ENCODE measurements at places on chromosomes 16 and 17.

- DNase-seq: no peak
Observed at GRCh38 chr16:78516006-78516736, 416.7 kb downstream of the WWOX start.

DNA sequence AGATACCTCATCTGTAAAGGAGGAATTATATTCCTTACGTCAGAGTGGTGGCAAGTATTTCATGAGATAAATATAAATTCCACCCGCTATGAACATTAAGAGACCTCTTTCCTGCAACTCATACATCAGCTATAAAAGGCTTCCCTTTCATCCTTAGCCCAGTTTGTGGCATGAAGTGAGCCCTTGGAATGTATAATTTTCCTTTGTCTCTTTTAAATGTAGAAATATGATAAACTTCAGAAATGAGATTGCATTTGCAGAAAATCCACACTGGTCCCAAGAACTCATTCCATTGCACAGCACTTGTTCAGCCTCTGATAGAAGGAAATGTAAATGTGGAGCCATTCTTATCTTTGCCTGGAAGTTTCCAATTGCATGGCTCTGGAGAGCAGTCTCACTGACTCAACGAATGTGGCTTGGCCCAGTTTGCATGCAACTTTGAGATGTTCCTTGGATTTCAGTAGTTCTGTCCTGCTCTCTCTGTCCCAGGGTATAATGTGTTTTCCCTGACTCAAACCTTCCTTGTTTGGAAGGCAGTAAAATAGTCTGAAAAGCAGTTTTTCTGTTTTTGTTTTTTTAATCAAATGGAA lies 746.4 kb downstream of the CDH11 start:
- DNase-seq: no peak

DNA sequence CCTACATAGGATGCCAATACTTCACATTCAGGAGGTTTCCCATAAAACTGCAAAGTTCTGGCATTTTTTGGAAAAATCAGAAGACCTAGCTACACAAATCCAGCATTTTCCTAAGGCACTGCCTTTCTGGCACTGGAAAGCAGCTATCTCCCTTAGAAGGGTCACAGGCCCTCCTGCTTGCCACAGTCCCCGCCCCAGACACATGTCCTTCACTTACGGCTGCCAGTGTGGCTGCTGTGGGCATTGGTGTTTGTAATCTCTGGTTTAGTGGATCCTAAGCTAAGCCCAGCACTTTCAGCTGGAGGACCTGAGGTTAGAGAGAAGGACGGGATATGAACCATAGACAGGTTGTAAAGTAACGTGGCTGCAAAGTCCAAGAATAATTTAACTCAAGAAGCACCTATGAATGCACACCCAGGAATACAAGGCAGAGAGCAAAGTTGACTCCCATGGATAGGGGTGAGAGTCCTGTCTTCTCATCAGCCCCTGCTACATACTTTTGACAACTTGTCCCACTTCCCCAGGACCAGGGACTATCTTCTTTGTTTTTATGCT lies 100.0 kb downstream of the XYLT1 start:
- no peak for DNase-seq

GRCh38 chr17:10031127-10031526 lies 126.1 kb upstream of the RCVRN start:
- no peak for DNase-seq

DNA sequence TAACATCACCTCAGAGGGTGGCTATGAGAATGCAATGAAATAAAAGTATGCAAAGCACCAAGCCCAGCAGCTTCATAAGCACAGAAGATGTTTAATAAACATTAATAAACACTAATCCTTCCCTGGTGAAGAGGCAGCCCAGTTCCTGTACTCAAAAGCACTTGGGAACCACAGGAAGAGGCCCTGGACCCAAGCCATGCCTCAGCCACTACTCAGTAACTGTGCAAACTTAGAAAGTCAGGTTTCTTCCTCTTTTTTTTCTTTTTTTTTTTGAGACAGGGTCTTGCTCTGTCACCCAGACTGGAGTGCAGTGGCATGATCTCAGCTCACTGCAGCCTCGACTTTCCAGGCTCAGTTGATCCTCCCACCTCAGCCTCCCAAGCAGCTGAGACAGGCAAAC lies 5.3 kb downstream of the ARHGAP17 start:
- DNase-seq: no peak

GRCh38 chr17:73459980-73460379 lies 148.2 kb upstream of the CDC42EP4 start:
- no peak for DNase-seq

DNA sequence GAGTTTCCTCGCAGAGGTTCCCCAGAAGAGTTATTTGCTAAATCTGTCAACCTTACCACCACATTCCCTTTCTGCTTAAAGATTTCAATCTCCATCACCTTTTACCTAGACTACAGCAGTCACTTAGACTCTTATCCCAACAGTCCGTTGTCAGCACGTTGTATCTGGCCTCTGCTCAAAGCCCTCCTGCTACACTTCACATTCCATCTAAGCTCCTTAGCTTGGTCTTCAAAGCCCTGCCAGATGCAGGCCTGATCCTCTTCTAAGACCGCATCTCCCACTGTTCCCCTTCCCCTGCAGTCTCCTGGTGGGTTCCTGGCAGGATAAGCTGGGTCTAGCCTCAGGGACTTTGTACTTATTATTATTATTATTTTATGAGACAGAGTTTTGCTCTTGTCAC lies 10.3 kb upstream of the SRCAP start:
- no peak for DNase-seq

- DNase-seq: peak; percentile 92
Observed at GRCh38 chr17:1617620-1618174, 10.9 kb downstream of the SLC43A2 start.

DNA sequence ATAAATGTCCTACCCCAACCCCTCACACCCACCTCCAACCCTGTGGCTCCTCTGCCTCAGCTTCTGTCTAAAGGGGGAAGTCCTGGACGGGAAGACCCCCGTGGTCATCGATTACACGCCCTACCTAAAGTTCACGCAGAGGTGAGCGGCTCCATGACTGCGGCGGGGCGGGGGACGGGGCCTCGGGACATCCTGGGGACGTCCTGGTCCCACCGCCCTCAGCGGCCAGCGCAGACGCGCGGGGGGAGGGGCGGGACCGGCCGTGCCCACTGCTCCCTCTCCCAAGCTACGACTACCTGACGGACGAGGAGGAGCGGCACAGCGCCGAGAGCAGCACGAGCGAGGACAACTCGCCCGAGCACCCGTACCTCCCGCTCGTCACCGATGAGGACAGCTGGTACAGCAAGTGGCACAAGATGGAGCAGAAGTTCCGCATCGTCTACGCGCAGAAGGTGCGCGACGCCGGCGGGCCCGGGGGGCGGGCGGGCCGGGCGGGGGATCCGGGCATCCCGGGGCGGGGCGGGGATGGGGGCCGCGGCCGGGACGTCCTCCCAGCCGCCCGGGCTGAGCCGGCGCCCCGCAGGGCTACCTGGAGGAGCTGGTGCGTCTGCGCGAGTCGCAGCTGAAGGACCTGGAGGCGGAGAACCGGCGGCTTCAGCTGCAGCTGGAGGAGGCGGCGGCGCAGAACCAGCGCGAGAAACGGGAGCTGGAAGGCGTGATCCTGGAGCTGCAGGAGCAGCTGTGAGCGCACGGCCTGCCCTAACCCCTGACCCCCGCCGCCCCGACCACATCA lies 6.7 kb downstream of the RUNDC3A start:
- DNase-seq: peak; percentile 44

DNA sequence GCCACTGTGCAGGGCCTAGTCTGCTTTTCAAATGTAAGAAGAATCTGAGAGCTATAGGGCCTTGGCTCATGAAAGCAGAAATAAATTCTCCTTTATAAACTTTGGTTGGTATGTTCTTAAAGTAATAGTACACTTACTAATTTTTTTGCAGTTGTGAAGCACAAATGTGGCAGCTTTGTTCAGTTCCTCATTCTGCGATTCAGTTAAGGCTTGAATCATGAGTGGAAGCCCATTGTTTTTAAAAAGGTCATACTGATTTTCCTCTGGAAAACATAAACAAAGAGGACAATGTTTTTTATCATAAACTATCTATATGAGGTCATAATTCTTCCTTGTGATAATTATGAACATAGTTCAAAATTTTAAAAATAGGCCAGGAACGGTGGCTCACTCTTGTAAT lies 23.6 kb upstream of the DYNC1LI2 start:
- DNase-seq: no peak

- no peak for DNase-seq
Observed at GRCh38 chr16:72976438-72977064, 71.4 kb downstream of the ZFHX3 start.

DNA sequence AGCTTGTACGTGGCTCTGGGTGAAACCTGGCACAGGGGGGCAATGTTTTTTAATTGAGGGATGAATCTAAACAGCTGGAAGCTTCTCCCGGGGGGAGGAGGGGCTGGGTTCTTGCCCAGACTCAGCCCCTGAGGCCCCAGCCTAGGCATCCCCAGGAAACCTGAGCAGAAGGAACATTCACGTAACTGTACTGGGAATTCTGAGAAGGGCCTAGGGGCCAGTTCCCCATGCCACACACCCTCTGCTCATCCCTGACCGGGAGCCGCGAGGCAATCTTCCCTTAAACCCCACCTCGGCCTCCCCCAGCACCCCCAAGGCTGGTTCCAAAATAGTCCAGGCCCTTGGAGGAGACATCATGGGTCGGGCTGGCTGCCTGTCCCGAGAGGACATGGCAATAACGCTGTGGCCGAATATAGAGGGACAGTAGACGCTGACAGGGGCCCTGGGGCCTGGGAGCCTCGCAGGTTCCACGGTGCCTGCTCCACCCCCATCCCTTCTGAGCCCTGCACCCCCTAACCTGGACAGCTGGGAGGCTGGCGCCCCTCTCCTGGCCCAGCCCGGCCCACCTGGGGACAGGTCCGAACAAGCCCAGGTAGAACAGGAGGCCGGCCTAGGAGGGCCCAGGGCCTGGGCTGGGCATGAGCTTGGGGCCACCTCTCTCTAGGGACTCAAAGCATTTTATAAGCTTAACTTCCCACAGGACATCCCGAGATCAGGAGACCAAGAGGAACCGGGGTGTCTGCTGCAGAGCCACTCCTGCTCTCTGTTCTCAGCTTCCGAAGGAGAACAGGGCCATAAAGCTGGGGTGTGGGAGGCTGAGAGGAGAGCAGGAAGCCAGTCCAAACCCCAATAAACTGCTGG lies 83.2 kb upstream of the TOB1 start:
- no peak for DNase-seq

- peak; percentile 78 for DNase-seq
Observed at GRCh38 chr17:80263253-80264204, 2.9 kb downstream of the RNF213 start.

- no peak for DNase-seq
Observed at GRCh38 chr17:17540935-17541639, 44.9 kb upstream of the RASD1 start.

- no peak for DNase-seq
Observed at GRCh38 chr16:11470676-11471415, 115.9 kb downstream of the LITAF start.

DNA sequence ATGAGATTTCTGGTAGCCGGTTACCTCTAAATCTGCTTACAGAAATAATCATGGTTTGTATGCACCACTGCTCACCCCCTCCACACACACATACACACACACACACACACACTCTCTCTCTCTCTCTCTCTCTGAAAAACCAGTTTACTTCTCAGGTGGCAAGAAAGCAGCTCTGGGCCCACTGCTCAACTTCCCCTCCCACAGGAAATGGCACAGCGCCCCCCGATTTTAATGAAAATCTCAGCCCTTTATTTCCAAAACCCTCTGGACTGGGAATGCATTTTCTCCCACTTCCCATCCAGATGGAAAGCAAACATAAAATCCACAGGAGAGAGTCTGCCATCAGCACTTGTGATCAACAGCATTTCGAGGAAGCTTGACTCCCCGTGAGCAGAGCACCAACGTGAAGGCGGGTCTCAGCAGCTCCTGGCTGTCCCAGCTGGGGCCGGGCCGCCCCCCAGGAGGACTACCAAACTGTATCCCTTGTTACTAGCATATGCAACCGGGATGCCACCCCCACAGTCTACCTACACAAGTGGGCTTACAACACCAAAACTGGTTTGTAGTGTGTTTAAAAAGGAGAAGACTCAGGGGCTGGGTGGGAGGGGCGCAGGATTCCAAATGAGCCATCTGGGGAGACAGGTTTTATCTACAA lies 121.1 kb downstream of the SLC39A11 start:
- DNase-seq: no peak

- no peak for DNase-seq
Observed at GRCh38 chr17:52207796-52208195, 49.3 kb upstream of the CA10 start.

DNA sequence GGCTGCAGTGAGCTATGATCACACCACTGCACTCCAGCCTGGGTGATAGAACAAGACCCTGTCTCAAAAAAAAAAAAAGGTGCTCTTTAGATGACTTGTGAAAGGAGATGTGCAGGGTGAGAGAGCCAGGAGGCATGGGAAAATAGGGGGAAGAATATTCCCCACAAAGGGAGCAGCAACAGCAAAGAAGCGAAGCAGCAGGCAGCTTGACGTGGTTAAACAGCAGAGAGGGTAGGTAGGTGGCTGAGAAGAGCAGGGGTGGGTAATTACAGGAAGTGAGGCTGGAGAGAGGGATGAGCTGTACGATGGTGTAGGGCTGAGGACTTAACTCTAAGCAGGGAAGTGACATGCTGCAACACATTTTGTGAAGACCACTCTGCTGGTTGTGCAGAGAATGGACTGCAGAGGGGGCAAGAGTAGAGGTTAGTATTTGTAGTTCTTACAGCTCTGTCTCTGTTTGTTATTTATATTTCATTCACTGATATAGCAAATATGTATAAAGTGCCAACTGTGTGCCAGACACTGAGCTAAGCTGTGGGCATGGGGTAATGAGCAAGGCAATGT lies 1.6 kb downstream of the HEATR3 start:
- peak; percentile 37 for DNase-seq

- DNase-seq: no peak
Observed at GRCh38 chr16:85724936-85725335, 26.0 kb downstream of the C16orf74 start.

DNA sequence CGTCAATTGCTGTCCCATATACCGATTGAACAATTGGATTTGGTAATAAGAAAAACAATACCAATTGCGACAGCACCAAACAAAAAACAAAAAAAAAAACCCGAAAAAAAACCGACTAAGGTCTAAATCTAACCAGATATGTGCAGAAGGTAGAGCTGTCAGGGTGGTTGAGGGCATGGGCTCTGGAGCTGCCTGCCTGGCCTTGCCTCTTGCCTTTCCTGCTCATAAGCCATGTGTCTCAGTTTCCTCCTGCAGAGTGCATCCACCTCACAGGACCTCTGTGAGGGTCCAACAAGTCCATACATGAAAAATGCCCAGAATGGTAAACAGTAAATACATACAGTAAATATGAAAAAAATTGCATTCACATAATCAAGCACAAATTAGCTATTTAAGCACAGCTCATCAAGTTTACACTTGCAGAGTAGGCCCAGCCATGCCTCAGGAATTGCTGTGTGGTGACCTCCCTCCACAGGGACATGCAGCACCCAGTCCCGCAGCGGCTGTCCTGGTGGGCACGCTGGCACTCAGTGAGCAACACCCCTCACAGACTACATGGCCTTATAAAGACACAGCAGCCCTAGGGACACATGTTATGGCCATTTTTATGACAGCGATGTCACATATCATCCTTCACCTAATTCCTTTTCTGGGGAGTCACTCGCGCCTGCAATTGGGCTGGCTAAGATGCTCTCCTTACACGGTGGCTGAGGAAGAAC lies 17.9 kb downstream of the TBC1D28 start:
- no peak for DNase-seq

GRCh38 chr17:60318326-60318725 lies 73.6 kb downstream of the USP32 start:
- no peak for DNase-seq

GRCh38 chr16:10625595-10626357 lies 45.4 kb upstream of the EMP2 start:
- no peak for DNase-seq

Data from Daoy (cell line).